ENCODE measurements at places on chromosomes 2 and 18.
A peak's percentile ranks its signal among the peaks of the same experiment; 100 is the strongest.

- peak; percentile 49 for DNase-seq
Observed at GRCh38 chr2:169828141-169828811, 1.0 kb downstream of the UBR3 start.

GRCh38 chr18:6022845-6023244 lies 127.5 kb upstream of the TMEM200C start:
- DNase-seq: no peak

- peak; percentile 82 for DNase-seq
Observed at GRCh38 chr2:68741238-68741637, 6.6 kb downstream of the ARHGAP25 start.

DNA sequence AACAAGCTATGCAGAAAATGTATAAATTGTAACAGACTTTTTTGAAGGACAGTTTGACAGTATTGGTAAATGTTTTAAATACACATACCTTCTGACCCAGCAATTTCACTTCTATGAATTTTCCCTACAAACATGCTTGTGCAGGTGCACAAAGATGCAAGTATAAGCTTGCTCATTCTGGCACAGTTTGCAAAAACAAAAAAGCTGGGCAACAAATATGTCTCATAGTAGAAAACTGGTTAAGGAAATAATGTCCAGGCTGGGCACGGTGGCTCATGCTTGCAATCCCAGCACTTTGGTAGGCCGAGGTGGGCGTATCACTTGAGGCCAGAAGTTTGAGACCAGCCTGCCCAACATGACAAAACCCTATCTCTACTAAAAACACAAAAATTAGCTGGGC lies 96.9 kb upstream of the NEDD4L start:
- no peak for DNase-seq

GRCh38 chr2:8442833-8443486 lies 238.9 kb upstream of the ID2 start:
- DNase-seq: no peak

DNA sequence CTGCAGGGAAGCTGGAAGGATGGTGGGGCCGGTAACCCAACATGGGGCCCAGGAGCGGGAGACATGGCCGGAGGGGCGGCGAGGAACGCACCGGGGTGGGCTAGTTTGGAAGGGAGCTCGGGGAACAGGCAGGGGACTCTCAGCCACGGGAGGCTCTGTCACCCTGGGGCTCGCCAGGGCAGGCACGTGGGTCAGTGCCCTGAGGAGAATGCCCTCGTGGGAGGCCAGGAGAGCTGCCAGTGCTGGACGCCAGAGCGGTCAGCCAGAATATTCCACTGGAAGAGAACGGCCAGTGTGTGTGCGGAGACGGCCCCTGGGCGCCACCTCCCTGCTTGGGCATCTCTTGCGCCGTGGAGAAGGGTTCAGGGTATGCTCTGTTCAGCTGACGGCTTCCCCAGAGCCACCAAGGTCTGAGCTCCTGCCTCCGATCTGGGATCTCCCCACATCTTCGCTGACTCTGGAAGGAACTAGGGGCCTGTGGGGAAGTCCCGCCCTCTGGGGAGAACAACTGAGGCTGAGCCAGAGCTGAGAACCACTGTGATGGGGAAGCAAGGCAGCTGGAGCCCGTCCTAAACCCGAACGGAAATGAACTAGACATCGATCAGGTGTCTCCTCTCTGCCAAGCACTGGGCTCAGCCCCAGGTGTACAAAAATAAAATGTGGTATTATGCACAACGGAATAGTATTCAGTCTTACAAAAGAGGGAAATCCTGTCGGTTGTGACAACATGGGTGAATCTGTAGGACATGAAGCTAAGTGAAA lies 49.3 kb downstream of the TNP1 start:
- DNase-seq: no peak

Data from suppressor macrophage treated with lipopolysaccharide for 1 hour (primary cell).